ENCODE measurements at places on chromosomes 11 and 22.
A peak's percentile ranks its signal among the peaks of the same experiment; 100 is the strongest.

- no peak for DNase-seq
Measured at GRCh38 chr11:120182372-120182771, 28.5 kb upstream of the OAF start.

GRCh38 chr11:119795690-119796089 lies 66.7 kb upstream of the NECTIN1 start:
- no peak for DNase-seq

GRCh38 chr11:14529951-14530350 lies 9.8 kb upstream of the PSMA1 start:
- no peak for DNase-seq

DNA sequence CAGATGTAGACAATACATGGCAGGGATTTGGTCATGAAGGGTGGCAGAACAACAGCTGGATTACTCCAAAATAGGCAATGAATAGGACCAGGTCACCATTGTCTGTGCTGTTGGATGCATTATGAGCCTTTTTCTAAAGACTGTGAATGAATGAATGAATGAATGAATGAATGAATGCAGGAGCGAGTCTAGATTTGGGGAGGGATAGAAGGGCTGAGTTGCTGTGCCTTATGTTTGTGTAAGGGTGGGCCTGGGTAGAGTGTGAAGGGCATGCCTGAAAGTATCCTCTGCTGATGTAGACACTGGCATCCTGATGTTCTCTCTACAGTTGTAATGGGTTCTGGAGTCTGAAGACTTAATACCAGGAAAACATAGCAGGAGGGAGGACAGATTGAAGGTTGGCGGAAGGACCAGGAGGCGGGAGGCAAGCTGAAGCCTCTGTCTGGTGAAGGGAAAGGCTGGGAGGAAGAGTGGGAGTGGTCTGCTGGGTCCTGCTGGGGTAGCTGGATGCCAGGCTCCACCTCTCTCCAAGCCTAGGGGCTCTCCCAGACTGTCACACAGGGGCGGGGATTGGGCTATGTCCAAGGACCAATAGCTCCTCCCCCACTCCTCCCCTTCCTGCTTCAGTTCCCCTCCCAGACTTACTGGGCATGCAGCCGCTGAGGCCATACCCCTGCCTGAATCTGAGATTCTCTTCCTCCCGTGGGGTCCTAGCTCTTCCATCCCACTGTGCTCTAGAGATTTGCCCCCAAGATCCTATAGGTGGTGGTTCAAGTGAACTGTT lies 4.8 kb downstream of the TRIM3 start:
- no peak for DNase-seq

GRCh38 chr11:93541884-93542810 lies 1.0 kb downstream of the SMCO4 start:
- DNase-seq = no peak

DNA sequence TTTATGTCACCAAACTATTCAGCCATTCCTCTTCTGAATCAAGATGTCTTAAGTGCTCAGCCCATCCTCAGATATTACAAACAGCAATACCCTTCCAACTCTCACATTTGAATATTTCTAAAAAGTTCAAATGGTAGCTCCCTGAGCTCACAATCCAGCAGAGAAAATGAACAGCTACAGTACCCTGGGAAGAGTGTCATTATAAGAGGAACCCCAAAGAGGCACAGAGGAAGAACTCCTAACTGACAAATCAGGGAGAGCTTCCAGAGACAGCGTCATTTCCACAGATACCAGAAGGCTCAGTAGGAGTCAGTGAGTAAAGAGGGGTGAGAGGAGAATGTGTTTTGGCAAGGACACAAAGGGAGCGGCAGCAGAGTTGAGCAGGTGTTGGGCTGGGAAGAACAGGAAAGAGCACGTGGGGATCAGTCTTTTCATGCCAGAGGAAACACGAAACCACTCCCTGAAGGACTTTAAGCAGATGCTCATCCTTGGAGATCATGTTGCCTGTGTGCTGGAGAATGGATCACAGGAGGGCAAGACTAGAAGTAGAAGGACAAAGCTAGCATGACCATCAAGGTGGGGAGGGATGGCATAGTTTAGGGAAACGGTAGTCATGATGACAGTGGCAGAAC lies 4.3 kb downstream of the CLTCL1 start:
- no peak for DNase-seq

- DNase-seq = no peak
Measured at GRCh38 chr22:32745251-32745995, 56.1 kb upstream of the TIMP3 start.

GRCh38 chr22:19548964-19549363 lies 24.8 kb upstream of the CLDN5 start:
- DNase-seq = no peak

DNA sequence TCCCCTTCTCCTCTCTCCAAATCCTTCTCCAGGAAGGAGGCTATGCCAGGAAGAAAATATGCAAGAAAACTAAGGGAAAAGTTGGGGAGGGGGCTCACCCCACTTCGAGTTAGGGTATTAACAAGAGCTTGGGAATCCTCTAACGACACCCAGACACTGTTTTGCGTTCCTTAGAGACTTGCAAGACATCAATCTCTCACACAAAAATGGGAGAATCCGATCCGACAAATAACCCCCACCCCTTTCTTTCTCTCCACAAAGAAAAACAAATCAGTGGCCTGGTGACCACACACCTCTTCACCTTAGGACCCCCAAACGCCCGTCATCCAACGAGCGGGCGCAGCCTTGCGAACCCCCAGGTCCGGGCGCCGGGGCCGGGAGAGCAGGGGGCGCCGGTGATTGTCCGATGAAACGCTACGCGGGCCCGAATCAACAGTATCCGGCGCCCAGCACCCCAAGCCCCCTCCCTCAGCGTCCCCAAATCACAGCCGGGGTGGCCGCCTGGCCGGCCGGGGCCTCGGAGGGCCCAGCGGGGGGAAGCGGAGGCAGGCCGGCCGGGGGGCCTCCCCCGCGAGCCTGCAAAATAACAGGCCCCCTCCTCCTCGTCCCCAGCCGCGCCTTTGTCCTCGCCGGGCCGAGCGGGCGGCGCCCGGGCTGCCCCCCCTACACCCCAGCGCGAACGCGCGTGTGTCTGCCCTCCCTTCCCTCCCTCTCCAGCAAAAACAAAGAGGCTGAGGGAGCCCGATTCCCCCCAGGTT lies 690 bp downstream of the CSNK1E start:
- peak; percentile 63 for DNase-seq

DNA sequence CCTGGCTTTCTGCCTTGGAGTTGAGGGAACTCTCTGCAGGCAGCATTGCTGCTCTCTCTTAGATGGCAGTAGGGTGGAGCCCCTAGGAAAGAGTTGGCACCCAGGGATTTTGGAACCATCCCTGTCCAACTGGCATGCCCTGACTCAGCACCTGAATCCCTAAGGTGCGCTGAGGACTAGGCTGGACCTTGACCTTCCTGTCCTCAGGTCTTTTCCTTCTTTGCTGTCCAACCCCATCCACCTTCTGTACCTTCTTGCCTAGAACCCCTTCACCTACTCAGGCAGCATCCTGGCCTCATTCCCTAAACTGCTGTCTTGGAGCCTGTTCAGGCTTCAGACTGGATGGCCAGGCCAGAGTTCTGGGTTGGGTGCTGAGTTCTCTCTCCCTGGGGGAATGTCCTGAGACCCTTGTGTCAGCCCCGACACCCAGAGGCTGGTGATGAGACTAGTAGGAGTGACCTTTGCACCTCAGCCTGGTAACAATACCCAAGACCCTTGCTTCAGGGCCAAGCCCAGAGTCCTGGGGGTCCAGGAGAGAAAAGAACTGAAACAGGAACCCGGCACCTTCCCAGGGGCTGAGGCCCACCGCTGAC lies 2.5 kb upstream of the POLD4 start:
- DNase-seq = no peak

- no peak for DNase-seq
Measured at GRCh38 chr11:132422722-132423121, 1052.3 kb downstream of the NTM start.

DNA sequence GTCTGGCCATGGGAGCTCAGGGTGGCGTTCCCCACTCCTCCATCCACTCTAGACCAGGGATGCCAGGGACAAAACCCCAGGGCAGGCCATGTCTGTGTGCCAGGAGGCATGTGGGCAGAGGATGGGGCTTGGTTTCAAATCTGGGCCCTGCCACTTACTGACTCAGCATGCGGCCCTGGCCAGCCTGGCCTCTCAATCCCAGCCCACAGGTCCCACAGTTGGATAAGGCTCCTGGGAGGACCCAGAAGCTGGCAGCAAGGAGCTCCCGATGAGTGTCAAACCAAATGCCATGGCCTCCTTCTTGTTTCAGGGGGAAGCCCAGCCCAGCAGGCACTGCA lies 1290.4 kb downstream of the BRD1 start:
- DNase-seq = no peak

GRCh38 chr11:2586793-2587131 lies 113.0 kb downstream of the KCNQ1OT1 start:
- no peak for DNase-seq

DNA sequence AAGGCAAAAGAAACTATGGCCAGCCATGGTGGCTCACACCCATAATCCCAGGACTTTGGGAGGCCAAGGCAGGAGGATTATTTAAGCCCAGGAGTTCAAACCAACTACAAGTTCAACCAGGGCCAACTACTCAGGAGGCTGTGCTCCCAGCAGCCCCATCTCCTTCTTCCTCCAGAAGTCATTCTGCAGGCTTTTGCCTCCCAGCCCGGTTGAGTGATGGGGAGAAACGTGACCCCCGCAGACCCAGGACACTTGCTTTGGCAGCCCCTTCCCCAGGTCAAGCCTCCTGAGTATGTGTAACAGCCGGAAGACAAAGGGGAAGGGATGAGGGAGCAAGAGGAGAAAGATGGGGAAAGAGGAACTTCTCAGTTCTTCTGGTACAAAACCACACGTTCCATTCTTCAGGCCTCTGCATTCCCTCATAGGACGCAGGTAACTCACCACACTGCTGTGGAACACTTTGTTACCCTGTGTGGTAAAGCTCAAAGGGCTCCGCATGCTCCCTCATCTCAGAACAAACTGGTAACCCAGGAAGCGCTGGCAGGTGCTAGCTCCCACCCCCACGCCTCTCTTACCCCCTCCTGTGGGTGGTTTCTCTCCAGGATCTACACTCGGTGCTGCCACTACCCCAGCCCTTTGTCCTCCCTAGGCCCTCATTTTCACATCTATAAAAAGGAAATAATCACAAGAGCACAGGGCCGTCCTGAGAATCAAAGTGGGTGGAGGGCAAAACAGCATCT lies 4.0 kb downstream of the SULT4A1 start:
- DNase-seq = no peak

- DNase-seq = no peak
Measured at GRCh38 chr11:46570790-46571398, 22.9 kb downstream of the AMBRA1 start.

DNA sequence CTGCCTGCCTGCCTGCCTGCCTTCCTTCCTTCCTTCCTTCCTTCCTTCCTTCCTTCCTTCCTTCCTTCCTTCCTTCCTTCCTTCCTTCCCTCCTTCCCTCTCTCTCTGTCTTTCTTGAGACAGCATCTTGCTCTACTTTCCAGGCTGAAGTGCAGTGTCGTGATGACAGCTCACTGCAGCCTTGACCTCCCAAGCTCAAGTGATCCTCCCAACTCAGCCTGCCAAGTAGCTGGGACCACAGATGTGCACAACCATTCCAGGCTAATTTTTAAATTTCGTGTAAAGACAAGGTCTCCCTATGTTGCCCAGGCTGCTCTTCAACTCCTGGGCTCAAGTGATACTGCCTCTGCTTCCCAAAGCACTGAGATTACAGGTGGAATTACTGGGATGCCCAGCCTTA lies 328.2 kb upstream of the SORL1-AS1 start:
- DNase-seq = no peak

- no peak for DNase-seq
Measured at GRCh38 chr11:76185931-76186401, 20.3 kb downstream of the WNT11 start.

DNA sequence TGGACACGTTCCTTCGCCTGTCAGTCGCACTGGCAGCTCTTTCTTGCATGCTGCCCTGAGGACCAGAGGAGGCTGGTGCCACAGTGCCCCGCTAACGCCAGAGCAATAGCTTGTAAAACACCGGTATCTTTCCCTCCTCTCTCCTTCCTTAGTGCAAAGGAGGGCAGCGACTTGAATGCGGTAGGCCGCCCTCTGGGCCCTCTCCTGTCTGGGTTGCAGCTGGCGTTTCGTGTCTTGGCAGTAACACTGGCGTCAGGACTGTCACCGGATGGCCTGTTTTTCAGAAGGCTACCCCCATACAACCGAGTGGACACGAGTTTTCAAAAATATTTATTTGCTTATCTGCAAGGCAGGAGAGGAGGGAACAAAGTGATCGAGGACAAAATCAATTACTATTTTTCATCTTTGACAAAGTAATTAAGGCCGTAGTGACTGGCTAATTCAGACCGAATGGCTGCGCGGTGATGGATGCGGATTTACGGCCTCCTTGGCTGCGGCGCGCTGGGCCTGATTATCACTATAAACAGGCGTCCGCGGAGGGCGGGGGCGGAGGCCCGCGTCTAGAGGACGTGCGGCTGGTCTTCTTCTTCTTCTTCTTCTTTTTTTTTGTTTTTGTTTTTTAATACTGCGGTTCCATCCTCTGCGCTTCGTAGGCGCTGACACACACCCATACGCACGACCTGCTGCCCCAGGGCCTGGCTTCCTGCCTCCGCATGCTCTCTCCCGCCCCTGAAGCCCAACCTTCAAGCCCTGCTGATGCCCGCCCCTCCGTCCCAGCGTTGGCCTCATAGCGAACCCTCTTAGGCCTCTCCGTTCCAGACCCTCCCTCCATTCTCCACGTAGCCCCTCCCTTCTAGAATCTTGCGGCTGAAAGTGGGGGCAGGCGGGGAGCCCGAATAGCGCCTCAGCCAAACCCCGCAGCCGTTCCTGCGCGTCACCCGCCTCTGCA lies 2.9 kb upstream of the SLC6A5 start:
- no peak for DNase-seq

DNA sequence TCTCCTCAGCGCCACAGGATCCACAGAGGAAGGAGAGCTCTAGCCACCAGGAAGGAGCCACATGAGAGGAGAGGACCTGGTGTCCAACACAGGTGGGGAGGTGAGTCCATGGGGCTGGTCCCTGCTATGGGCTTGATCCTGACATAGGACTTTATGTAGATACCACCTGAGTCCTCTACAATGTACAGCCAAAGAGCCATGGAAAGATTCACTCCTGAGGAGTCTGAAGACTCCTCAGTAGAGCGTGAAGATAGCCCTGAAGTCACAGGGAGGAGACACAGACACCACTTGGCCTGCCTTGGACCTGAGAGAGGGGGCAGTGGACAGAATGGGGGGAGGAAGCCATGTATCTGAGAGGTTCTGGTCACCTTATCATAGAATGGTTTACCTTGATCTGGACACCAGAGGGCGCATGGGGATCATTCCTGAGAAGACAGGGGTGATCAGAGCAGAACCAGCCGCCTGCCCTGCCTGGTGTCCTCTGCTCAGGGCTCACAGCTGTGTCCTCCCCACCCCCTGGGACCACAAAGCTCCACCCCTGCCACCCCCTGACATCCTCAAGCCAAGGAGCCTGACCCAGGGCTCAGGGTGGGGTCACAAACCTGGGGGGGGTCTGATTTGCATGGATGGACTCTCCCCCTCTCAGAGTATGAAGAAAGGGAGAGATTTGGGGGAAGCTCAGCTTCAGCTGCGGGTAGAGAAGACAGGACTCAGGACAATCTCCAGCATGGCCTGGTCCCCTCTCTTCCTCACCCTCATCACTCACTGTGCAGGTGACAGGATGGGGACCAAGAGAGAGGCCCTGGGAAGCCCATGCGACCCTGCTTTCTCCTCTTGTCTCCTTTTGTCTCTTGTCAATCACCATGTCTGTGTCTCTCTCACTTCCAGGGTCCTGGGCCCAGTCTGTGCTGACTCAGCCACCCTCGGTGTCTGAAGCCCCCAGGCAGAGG lies 77.0 kb downstream of the ZNF280B start:
- peak; percentile 21 for DNase-seq

Data from CD8-positive, alpha-beta memory T cell (primary cell).